ENCODE measurements at places on chromosomes 5 and 9.

- DNase-seq, result no peak
These were observed 77.6 kb downstream of the SIL1 start for GRCh38 chr5:139120521-139120920.

- DNase-seq, result no peak
These were observed 99.6 kb upstream of the TAF11L2 start for GRCh38 chr5:17398431-17398830.

DNA sequence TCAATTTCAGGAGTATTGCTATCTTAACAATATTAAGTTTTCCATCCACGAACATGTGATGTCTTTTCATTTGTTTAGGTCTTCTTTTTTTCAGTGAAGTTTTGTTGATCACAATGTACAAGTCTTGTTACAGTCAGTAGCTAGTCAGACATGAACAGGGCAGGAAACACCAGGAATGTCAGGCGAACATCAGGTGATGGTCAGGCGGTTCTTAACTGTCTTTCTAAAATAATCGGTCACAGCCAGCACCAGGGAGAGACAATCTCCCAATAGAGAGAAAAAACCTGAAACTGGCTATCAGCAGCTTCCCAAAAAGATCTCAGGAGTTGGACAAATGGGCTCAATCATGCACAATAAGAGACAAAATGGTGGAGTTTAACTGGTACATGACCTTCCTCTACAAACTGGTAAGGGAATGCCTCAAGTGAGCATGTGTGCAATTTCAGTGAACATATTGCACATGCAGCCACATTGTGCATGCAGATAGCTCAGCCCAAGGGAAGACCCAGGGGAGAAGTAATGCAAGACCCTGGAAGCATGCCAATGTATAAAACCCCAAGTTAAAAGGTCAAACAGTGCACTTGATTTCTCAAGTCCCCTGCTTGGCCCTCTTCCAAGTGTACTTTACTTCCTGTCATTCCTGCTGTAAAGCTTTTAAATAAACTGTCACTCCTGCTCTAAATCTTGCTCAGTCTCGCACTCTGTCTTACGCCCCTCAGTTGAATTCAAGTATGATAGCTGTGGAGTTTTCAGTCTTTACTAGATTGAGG is 176.1 kb upstream of the RASEF start:
- no peak for DNase-seq

- no peak for DNase-seq
These were observed 263.8 kb downstream of the FBXL7 start for GRCh38 chr5:15763754-15764153.

GRCh38 chr9:105670315-105670714 is 8.1 kb downstream of the TAL2 start:
- DNase-seq, result no peak

- no peak for DNase-seq
These were observed 5.5 kb upstream of the JADE2 start for GRCh38 chr5:134519989-134520388.

GRCh38 chr9:76161541-76161940 is 232.7 kb downstream of the RFK start:
- no peak for DNase-seq

DNA sequence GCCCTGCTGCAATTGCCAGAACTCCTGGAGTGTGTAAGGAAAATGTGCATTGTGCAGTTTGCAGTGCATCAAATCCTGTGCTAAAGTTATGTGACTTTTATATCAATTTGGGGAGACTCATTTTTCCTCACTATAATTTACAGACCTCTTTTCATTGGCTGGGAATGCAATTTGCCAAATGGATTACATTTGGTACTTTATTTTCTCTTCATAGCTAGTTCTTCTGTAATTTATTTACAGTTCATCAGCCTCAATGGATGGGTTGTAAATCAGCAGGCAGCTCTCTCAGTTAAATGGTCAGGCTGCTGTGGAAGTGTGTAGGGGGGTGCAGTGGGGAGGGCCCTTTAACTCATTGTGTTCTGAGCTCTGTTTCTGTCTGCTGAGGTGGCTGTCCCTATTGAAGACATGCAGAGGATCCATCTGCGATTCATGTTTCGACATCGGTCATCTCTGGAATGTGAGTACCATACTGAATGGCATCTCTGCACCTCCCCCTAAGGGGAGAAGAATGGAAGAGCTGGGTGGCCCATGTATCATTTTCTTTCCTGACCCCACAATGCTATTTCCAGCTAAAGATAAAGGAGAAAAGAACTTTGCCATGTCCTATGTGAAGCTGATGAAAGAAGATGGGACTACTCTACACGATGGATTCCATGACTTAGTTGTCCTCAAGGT is 74.6 kb downstream of the DOCK2 start:
- DNase-seq, result no peak

- no peak for DNase-seq
These were observed 101.7 kb downstream of the ARRDC3 start for GRCh38 chr5:91281401-91281800.

GRCh38 chr5:177546258-177546741 is 8.1 kb downstream of the FAM193B start:
- DNase-seq, result no peak

DNA sequence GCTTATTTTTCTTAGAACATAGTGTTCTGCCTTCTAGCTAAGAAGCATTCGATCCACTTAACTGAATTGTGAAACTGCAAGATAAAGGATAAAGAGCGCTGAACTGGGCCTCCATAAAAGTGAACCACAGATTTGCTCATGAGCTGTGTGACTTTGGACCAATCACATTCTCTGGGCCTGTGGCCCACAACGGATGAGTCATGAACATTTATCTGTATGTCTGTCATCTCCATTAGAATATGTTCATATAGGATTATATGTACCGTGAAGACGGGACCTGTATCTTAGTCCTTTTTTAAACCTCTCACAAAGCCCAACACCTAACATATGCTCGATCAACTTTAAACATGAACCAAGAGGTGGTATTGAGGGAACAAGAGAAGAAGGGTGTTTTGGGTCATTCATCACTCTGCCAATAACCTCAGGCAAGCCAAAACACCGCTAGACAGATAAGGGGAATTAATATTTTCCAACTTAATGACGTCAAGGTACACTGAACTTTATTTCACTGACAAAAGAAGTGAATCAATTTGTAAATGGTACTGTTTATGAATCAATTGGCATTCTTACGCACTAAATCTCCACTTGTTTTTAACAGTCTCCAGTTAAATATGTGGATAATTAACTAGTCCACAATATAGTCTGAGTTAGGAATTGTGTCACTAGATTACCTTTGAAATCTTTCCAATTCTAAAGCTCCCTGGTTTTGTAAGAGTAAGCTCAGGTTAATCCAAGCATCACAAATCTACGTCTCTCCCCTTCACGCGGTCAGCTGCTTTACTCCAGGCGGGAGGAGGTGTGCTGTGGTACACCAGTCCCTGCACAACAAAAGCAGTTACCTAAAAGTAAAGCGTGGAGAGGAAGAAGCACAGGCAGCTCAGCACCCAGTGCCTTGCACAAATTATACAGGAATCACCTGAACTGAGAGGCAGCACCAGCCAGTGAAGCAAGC is 1.6 kb downstream of the TMEM245 start:
- peak; percentile 29 for DNase-seq

DNA sequence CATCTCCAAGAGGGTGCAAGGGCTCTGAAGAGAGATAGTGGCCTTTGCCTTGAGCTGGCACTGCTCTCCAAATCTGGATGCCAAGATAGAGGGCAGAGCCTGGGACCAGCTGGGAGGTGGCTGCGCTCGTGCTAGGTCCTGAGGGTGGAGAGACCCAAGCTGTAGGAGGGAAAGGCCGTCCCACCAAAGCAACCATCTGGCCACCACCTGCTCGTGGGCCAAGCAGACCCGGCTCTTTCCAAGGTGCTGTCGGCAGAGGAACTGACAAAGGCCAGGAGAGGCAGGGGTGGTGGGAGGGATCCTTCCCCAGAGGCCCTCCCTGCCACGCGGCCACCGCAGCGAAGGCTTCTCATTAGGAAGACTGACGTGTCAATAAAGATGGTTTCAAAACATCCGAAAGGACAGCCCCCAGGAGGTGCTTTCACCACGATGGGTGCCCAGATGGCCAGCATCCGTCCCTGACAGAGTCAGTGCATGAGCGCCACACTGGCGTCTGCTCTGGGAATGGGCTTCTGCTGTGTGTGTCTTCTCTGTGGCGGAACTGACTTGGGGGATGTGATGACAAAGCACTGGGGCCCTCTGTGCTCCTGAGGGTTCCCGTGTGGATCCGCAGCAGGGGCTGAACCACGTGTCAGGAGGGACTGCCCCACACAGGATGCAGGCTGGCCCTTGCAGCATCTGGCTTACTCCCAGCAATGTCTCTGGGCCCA is 213.5 kb downstream of the FANCC start:
- DNase-seq, result peak; percentile 40

GRCh38 chr9:126531591-126531990 is 82.1 kb upstream of the LMX1B start:
- peak; percentile 57 for DNase-seq

DNA sequence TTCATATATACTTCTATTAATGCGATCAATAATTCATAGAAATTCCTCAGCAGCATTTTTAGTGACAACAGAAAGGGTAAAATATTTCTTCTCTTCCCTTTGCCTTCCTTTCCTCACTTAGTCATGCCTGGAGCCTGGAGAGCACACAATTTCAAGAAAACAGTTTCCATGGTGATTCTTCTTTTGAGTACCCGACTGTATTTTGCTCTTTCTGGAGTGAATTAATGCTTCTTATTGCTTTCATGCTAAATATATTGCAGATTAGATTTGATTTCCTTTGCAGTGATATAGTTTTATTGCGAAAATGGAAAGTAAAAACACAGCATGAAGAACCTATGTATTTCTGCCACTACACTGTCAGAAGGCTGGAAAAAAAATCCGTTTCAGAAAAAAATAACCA is 153.5 kb downstream of the PPP2R2B start:
- DNase-seq, result no peak

- DNase-seq, result no peak
These were observed 343.1 kb downstream of the BRINP1 start for GRCh38 chr9:119026120-119026519.

DNA sequence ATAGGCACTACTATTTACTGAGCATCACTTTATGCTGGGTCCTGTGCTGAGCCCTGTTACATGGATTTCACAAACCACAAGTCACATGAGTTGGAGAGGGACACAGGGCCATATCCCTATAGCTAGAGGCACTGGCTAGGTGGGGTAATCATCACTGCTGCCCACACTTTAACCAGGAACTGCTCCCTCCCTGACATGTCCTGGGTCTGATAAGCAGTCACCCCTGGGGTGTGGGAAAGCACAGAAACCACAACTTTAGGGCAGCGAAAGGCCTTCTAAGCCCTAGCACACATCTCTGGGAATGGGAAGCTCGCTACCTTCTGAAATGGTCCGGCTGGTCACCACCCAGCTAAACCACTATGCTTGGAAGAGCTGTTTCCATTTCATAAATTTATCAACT is 15.0 kb downstream of the TBC1D2 start:
- DNase-seq, result no peak

DNA sequence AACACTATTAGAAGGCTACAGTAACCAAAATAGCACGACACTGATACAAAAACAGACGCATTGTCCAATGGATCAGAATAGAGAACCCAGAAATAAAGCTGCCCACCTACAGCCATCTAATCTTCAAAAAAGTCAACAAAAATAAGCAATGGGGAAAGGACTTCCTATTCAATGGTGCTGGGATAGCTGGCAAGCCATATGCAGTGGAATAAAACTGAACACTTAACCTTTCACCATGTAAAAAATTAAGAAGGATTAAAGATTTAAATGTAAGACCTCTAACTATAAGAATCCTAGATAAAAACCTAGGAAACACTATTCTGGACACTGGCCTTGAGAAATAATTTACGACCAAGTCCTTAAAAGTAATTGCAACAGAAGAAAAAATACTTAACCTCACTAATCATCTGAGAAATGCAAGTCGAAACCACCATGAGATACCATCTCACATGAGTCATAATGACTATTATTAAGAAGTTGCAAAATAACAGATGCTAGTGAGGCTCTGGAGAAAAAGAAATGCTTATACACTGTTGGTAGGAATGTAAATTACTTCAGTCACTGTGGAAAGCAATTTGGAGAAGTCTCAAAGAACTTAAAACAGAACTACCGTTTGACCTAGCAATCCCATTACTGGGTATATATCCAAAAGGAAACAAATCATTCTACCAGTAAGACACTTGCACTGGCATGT is 203.3 kb upstream of the CDH9 start:
- DNase-seq, result no peak

DNA sequence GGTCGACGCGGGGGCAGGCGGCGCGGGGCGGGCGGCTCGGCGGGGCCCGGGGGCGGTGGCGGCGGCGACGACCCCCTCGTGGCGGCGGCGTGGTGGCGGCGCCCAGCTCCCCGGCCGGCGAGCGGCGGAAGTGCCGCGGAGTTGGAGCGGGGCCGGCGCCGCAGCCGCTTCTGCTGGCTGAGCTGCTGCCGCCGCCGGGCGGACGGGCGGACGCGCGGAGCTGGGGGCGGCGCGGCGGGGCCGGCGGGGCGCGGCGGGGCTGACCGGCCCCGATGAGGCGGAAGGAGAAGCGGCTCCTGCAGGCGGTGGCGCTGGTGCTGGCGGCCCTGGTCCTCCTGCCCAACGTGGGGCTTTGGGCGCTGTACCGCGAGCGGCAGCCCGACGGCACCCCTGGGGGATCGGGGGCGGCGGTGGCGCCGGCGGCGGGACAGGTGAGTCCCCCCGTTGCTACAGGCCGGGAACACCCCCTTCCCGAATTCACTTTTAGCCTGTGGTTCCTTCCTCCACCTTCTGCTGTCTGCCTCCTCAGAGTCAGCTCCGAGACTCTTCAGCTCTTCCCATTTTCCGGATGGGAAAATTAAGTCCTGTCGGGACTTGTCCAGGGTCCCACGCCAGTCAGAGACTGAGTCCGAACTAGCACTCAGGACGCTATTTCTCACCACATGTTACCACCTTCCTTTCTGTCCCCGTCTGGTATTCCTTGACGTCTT is at the start of gene GALNT10:
Gene GALNT10, plus strand, starts transcription at position 139 of the 710 bp plus-strand sequence. Its CDS starts 134 bp downstream, at position 273.
- peak; percentile 35 for DNase-seq

GRCh38 chr5:154346427-154346826 is 99.4 kb upstream of the SAP30L start:
- DNase-seq, result no peak

GRCh38 chr5:19044311-19044710 is 943.7 kb downstream of the CDH18 start:
- no peak for DNase-seq

DNA sequence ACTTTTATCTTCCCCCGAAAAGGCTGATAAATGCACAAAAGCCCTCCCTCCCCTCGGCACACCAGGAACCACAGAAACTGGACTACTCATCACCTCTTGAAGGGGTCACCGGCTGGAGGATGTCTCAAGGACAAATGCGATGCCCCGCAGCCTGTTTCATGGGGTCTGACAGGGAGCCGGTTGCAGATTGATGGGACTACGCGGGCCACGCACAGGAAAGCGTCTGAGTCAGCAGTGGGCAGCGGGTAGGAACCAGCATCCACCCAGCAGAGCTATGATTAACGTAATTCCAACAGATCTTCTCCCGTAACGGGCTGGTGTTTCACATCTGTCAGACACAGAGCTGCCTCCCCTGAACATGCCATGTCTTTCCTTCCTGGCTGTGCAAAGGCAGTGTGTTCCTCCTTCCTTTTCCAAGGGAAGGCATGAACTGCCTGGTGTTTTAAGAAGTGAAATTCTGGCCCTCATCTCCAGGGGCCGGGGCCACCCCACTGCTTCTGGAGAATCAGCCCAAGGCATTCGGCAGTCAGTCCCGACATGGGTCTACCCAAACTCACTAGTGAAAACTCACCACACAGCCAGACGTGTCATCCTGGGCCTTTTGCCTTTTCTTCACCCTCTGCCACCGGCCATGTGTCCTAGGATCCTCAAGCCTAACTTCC is 144.4 kb upstream of the PHYKPL start:
- DNase-seq, result peak; percentile 29

GRCh38 chr9:37466037-37466709 is 923 bp upstream of the ZBTB5 start:
- peak; percentile 84 for DNase-seq

All from H7 (cell line).